CD4-positive, alpha-beta T cell (primary cell): ENCODE measurements at places on chromosomes 6 and 20.

DNA sequence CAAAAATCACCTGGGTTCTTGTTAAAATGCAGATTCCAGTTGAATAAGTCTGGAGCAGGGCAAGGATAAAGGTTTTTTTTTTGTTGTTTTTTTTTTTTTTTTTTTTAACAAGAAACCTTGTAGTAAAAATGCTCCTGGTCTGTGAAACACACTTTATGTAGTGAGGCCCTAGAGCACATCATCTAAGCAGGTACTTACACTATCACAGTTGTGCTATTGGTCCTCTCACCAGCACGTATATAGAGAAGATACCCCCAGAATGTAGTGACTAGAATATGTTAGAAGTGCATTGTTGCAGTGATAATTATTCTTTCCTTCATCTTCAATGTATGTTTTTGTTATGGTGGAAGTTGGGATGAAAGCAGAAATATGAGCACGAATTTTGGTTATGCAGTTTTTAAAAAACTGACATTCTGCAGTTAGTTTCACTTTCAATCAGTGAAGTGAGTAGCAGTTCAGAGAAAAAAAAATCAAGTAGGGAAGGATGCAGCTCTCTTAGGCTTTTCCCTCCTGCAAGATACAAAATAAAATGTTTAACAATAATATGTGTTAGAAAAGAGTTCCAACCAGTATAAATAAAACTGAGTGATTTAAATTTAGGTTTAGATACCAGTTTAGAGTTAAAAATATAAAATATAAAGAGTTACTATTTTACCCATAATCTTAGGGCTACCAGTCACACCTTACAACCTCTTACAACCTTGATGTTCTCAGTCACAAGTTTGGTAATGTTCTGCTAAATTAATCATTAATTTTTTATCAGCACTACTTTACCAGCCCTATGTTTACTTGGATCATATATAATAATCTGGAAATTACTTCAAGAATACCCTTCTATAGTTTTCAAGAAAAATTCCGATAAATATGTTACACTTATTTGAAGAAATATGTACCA lies 9.2 kb upstream of the DEFB113 start:
- DNase-seq, result no peak

DNA sequence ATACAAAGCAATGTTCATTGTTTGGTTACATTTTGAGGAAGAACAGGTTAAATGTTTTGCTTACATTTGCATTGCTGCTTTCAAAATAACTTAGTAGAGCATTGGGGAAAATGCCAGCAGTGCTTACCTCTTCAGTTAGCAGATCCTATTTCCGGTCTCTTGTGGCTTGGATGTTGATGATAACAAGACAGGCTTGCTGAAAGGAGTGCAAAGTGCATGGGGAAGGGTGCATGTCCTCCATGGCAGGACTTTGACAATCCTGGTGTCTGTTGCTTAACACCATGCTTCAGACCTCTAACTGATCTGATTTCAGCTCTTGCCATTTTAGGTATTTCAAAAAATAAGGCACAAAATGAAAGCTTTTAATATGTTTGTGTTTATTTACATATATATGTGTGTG lies 21.1 kb downstream of the TPD52L1 start:
- no peak for DNase-seq

DNA sequence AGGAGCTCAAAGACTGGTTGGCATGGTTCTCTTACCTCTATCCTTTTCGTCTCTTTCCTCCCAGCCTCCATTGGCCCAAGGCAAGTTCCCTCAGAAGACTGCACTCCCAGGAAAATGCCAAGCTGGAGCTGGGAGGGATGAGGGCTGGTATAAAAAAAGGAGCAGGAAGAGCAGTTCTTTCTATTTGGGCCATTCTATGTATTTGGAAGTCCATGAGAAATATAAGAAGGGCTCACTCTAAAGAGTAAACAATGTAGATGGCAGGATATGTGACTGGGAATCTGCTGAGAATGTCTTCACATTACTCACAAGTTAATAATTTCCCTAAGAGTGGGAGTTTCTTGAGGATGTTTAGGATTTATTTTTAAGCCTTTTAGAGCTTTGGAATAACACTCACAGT lies 36.6 kb upstream of the ADTRP start:
- DNase-seq, result no peak

GRCh38 chr6:128696691-128697689 lies 176.6 kb upstream of the PTPRK start:
- no peak for DNase-seq

GRCh38 chr20:44787299-44787698 lies 23.0 kb downstream of the RIMS4 start:
- no peak for DNase-seq

GRCh38 chr6:168724669-168725570 lies 283.9 kb downstream of the SMOC2 start:
- DNase-seq, result no peak

GRCh38 chr6:158283304-158283980 lies 28.8 kb upstream of the TULP4 start:
- peak; percentile 48 for DNase-seq

GRCh38 chr20:63150911-63151531 lies 64.9 kb downstream of the YTHDF1 start:
- no peak for DNase-seq

- no peak for DNase-seq
Observed at GRCh38 chr6:31607317-31607716, 7.7 kb upstream of the AIF1 start.

GRCh38 chr20:63314015-63314471 lies 21.1 kb downstream of the COL20A1 start:
- no peak for DNase-seq
